AG10803 (cell line): ENCODE measurements at places on chromosomes 12 and 14.

- no peak for DNase-seq
Measured at GRCh38 chr12:124319368-124320050, 24.6 kb downstream of the RFLNA start.

GRCh38 chr12:3120701-3121100 lies 43.5 kb downstream of the TSPAN9 start:
- DNase-seq: no peak

- peak; percentile 70 for DNase-seq
Measured at GRCh38 chr12:105355752-105356151, 25.3 kb downstream of the C12orf75 start.

DNA sequence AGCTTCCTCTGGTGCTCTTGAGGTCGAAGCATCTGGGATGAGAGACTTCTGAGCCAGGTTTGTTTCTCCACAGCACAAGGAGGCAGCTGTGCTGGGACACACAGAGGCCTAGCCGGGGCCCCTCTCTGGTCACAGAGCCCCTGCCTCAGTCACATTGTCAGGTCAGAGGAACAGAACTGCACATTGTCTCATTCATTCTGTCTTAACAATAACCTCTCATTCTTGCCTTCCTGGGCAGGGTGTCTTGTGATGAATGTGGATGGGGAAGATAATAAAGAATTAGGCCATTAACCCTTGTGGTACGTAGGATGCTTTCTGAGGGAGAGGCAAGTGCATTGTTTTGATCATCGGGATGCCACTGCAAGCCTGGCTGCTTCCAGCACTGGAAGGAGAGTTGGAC lies 29.8 kb downstream of the FNTB start:
- no peak for DNase-seq

DNA sequence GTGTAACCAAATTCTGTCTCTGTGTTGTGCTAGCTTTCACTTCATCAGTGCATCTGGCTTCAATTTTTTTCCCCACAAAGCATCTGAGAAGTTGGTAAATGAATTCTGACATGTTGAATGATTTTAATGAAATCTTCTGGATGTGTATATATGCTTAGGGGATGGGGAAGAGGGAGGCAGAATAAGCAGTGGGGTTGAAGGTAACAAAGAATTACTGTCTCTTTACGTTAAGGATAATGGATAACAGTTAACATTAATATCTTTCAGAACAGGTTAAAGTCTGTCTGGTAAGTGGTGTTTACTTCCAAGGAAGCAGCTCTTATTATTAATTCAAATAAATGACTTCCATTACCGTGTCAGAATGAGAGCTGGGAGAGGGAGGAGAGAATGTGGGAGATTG lies 261.7 kb downstream of the ERC1 start:
- peak; percentile 25 for DNase-seq

GRCh38 chr12:94640134-94640928 lies 10.0 kb downstream of the TMCC3 start:
- DNase-seq: peak; percentile 30

GRCh38 chr12:64724201-64724745 lies 34.9 kb downstream of the GNS start:
- DNase-seq: no peak

GRCh38 chr12:129789921-129790320 lies 113.9 kb downstream of the TMEM132D start:
- DNase-seq: no peak

DNA sequence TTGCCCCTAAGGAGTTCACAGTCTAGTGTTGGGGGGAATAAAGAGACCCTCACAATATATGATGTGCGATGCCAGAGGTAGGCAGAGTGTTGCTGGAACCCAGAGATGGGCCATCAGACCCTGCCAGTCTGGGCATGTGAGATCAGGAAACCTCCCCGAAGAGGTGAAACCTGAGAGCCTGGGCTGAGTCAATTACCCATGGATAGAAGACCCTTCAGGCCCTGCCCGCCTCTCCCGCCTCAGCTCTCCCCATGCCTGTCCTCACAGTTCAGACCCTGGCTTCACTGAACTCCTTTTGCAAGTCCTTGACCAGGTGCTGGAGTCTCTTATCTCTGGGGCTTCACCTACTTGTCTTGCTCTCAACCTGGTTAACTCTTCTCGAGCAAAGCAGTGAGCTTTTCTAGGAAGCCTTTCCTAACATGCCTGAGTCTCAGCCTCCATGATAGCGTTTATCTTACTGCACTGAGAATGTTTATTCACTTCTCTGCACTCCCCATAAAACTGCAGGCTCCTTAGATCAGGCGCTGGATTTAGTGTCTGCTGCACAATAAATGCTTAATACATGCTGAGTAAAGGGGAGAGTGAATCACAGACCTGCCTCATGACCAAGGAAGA lies 19.6 kb downstream of the ALDH1L2 start:
- no peak for DNase-seq

- no peak for DNase-seq
Measured at GRCh38 chr14:93496856-93497741, 66.4 kb downstream of the UNC79 start.

DNA sequence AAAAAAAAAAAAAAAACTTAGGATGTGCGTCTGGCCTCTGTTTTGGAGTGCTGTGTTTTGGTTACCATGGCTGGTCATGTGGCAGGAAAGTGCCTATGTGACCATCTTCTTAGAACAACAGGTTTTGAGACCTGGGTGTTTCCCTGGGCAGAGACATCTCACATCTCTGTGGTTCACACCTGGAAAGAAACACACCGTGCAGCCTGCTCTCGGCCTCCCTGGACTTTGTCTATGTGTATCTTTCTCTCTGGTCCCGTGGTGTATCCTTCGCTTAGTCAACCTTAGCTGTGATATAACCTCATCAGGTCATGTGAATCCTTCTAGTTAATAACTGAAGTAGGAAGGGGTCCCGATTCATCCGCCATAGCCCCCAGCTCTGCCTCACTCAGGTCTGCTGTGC lies 22.6 kb downstream of the ACADS start:
- no peak for DNase-seq

- DNase-seq: no peak
Measured at GRCh38 chr12:123056709-123057108, 76.2 kb downstream of the ARL6IP4 start.

DNA sequence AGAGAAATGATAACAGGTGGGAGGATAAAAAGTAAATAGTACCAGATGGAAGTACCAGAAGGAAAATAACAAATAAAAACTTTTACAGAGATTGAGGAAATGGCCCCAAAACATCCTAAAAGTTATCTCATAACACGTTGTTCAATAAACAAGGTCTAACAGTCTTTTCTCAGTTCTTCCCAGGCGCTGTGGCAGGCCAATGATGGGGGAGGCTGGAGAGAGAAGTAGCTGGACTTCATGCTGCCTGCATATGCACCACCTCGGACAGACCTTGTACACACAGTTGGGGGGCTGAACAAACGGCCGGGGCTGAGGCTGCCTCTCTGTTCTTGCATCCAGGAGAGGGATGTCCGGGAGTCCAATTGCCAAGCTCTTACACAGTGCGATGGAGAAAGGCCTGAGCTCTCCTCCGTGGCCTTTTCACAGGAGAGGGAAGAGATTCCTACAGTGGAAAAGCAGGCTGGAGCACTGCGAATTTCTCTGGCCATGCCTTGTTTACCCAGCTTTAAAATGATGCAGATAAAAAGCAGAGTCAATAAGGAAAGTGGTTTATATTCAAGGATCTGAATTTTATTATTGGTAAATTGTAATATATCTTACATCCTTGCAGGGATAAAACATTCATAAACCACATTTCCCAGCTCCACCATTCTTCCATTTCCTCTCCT lies 109.8 kb downstream of the PHLDA1 start:
- no peak for DNase-seq

DNA sequence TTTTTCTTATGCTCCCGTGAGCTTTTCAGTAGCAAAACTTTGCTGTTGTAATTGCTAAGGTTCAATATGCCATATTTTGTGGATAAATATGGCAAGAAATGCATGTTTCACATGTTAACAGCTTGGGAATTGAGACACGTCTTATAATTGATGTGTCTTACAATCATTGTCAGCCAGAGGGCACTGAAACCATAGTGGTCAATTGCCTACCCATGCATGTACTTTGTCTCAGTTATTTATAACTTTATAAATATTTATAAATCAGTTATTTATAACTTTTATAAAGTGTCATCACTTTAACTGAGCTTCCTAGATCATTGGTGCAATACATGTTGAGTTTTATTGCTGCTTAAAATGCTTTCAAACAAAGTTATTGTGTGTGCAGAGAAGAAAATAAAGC lies 82.0 kb downstream of the CATSPERB start:
- DNase-seq: peak; percentile 60

DNA sequence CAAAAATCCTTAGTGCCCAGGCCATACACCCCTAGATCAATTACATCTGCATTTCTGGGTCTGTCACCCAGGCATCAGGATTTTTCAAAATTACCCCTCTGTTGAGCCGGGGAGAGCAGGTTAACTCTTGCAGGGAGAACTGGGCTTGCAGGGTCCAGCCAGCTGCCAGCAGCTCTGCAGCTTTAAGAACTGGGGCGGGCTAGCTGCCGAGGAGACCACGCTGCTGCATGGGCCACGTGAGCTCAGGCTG lies at the start of gene DGLUCY:
Gene DGLUCY, plus strand, starts transcription at position 245 of the 250 bp plus-strand sequence. CDS start 46,222 bp downstream, outside the sequence.
- peak; percentile 67 for DNase-seq

DNA sequence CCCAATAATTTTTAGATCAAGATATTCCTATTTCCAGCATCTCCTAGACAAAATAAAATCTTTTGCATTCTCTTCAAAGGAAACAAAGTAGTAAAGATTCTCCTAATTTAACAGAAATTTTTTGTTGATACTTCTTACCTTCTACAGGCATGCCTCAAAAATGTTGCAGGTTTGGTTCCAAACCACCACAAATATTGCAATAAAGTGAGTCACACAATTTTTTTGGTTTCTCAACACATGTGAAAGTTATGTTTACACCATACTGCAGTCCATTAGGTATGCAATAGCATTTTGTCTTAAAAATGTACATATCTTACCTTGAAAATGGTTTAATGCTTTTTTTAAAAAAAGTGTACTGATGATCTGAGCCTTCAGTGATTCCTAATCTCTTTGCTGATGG lies 65.6 kb upstream of the USP15 start:
- peak; percentile 65 for DNase-seq

DNA sequence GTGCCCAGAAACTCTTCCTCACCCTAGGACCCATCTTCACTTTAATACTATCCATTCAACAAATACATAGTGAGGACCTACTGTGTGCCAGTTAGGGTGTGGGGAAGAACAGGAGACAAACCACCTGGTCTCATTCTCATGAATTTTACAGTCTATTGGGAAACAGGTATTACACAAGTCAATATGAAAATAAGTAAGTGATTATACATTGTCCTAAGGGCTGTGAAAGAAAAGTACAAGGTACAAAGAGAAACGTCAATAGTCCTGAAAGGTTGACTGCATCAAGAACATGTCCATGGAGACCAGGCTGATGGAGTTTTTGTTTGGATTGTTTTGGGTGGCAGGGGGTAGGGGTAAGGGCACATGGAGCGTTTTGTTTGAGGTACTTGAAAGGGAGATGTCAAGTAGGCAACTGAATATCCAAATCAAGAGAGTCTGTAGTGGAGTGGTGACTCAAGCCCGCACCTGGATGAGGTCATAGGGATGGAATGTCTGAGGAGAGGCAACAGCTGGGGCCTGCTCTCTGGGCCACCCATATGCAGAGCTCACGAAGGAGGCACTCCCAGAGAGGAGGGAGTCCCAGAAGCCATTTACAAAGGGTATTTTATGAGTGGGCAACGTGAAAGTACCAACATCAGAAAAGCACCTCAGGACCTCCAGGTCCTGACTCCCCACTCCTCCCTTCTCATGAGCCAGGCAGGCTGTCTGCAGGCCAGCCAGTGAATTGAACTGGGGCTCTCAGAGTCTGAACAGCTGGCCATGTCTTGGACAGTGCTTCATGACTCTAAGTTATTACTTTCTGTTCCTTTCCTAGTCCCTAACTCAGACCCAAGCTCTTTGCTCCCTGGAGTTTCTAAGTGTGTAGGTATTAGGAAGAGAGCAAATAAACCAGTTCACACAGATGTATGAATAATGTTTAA lies 272.0 kb downstream of the ZFP36L1 start:
- DNase-seq: no peak

- no peak for DNase-seq
Measured at GRCh38 chr12:131046813-131047788, 93.4 kb downstream of the ADGRD1 start.

GRCh38 chr14:101873991-101874390 lies 90.4 kb upstream of the DYNC1H1 start:
- DNase-seq: no peak

DNA sequence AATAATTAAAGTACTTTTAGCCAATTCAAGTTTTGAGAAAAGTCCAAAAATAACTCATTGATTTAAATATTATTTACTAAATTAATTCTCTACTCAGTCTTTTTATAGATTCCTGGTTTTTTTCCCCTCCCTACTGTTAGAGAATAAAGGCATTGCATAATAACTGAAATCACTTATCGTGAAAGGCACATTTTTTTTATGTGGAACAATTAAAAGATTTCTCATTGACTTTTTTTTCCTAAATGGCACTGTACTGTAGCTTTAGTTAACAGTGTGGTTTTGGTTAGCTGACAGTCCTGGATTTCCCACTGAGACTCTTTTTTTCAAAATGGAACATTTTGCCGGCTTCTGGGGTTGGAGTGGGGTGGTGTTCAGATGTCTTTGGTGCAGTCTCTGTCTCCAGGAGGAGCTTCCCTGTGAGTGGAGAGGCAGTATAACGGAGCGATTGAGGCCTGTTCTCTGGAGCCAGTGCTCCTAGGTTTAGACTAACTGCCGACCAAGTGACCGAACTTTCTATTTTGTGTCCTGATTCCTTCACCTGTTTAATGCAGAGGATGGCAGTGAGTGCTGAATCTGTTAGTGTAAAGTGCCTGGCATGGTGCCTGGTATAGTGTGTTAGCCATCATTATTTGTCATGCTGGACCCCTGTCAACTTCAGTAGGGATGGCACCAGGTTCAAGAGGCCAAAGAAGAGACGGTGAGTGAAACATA lies 117.7 kb downstream of the ADCK1 start:
- DNase-seq: no peak

GRCh38 chr12:124869059-124869665 lies 5.5 kb upstream of the SCARB1 start:
- no peak for DNase-seq

DNA sequence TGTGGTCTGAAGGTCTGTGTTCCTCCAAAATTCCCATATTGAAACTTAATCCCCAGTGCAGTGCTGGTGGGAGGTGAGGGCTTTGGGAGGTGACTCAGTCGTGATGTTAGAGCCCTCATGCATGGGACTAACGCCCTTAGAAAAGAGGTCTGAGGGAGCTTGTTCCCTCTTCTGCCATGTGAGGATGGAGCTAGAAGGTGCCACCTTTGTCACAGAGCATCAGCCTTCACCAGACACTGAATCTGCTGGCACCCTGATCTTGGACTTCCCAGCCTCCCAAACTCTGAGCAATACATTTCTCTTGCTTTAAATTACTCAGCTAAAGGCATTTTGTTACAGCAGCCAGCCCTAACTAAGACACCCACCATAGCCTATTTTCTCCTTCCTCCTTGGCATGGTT lies 13.9 kb downstream of the RAB15 start:
- DNase-seq: no peak
